ENCODE measurements at places on chromosomes 6 and 20.

DNA sequence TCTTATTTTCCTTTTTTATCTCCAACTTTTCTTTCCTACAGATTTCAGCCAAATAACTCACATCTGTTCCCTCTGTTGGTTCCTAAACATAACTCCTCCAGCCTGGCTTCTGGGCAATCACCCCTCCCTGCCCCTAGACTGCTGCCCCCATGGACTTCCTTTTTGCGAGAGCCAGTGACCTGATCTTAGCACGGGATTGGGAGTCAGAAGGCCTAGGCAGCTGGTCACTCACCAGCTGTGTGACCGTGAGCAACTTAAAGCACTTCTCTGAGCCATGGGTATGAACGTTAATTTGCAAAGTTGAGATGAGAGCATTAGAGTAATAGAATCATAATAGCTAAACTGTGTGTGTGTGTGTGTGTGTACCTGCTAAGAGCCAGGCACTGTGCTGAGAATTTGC is 4.5 kb upstream of the MMP9 start:
- H3K27ac ChIP-seq, result no peak overlapping the region
- no peaks in the 10 kb centered on the region for H3K27me3 ChIP-seq
- no peaks in the 10 kb centered on the region for H3K4me1 ChIP-seq
- DNase-seq, result peak; percentile 74
- no peak overlapping the region for H3K4me3 ChIP-seq

DNA sequence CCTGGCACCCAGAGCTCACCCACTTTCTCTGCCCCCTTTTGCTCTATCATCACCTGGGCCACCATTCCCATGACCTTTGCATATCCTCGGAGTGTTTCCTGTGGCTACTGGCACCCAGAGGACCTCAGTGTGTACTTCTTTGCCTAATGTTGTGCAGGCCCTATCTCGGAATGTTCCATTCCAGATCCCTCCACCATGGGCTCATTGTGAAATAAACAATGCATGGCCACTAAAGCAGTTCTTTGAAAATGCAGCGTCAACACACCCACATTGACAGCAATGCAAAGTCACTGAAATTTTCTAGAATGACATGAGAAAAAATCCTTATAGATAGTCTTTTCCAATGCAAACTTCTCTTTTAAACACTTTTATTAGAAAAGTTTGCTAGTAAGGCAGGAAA is 72.9 kb upstream of the AGPAT4 start:
- no peak for DNase-seq
- no peak overlapping the region for H3K4me3 ChIP-seq
- H3K27me3 ChIP-seq, result no peaks in the 10 kb centered on the region
- no peak overlapping the region for H3K27ac ChIP-seq

GRCh38 chr20:34639755-34640222 is 37.1 kb downstream of the PIGU start:
- no peaks in the 10 kb centered on the region for H3K36me3 ChIP-seq
- no peaks in the 10 kb centered on the region for H3K4me1 ChIP-seq
- no peak for DNase-seq
- no peak overlapping the region for H3K27ac ChIP-seq
- no peaks in the 10 kb centered on the region for H3K27me3 ChIP-seq
- no peak overlapping the region for H3K4me3 ChIP-seq

DNA sequence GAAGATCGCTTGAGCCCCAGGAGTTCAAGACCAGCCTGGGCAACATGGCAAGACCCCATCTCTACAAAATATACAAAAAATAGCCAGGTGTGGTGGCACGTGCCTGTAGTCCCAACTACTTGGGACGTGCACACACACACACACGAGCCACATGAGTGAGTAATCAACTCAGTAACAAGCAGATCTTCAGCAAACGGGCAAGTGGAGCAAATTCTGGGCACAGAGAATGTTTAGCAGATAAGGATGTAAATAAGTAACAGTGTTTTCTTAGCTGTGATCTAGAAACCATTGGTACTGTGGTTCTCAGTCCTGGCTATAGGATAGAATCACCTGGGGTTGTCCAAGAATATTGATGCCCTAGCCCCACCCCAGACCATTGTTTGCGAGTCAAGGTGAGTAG is 6.1 kb downstream of the PAQR8 start:
- DNase-seq, result no peak
- H3K4me1 ChIP-seq, result no peaks in the 10 kb centered on the region
- H3K27ac ChIP-seq, result no peak overlapping the region
- no peak overlapping the region for H3K4me3 ChIP-seq
- no peaks in the 10 kb centered on the region for H3K27me3 ChIP-seq

- no peaks in the 10 kb centered on the region for H3K4me1 ChIP-seq
- no peak for DNase-seq
- H3K27me3 ChIP-seq, result no peaks in the 10 kb centered on the region
- H3K27ac ChIP-seq, result no peak overlapping the region
- no peaks in the 10 kb centered on the region for H3K36me3 ChIP-seq
Measured at GRCh38 chr20:38834868-38835267, 29.4 kb downstream of the PPP1R16B start.

GRCh38 chr6:137729866-137730629 is 137.0 kb upstream of the TNFAIP3 start:
- no peak overlapping the region for H3K4me3 ChIP-seq
- no peaks in the 10 kb centered on the region for H3K36me3 ChIP-seq
- no peak overlapping the region for H3K27ac ChIP-seq

GRCh38 chr6:99514089-99514488 is 1.1 kb downstream of the USP45 start:
- H3K27ac ChIP-seq, result no peak overlapping the region
- no peaks in the 10 kb centered on the region for H3K36me3 ChIP-seq
- H3K4me1 ChIP-seq, result peaks cover 1% of the 10 kb centered on the region
- H3K4me3 ChIP-seq, result peak overlapping the region; percentile 29
- no peak for DNase-seq

DNA sequence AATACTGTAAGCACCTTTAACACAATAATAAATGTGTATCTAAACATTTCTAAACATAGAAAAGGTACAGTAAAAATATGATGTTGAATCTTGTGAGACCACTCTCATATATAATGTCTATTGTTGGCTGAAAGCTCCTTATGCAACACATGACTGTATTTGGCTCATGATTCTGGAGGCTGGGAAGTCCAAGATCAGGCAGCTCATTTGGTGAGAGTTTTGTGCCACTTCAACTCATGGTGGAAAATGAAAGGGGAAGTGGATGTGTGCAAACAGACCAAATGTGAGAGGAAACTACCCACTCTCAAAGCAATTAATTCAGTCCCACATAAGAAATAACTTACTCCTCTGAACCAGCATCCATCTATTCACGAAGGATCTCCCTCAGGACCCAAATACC is 257.7 kb upstream of the OPRM1 start:
- H3K4me3 ChIP-seq, result no peak overlapping the region
- H3K27me3 ChIP-seq, result no peaks in the 10 kb centered on the region
- H3K36me3 ChIP-seq, result no peaks in the 10 kb centered on the region
- no peaks in the 10 kb centered on the region for H3K4me1 ChIP-seq
- H3K27ac ChIP-seq, result no peak overlapping the region
- no peak for DNase-seq

DNA sequence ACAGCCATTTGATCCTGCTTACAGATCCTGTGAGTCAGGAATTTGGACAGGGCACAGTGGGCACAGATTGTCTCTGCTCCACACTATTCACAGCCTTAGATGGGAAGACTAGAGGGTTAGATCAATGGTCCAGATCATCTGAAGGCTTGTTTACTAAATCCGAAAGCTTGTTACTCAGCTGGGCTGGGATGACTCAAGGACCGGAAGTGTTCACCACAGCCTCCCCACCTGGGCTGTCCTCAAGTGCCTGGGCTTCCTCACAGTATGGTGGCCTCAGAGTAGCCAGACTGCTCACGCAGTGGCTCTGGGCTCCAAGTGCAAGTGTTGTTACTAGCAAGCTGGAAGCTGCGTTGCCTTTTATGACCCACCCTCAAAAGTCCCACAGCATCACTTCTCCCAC is 75.4 kb upstream of the INSM1 start:
- H3K27me3 ChIP-seq, result no peaks in the 10 kb centered on the region
- DNase-seq, result no peak
- H3K36me3 ChIP-seq, result no peaks in the 10 kb centered on the region
- no peaks in the 10 kb centered on the region for H3K4me1 ChIP-seq
- H3K4me3 ChIP-seq, result no peak overlapping the region

- no peaks in the 10 kb centered on the region for H3K27me3 ChIP-seq
- DNase-seq, result no peak
- peaks cover 7% of the 10 kb centered on the region for H3K36me3 ChIP-seq
- H3K4me3 ChIP-seq, result no peak overlapping the region
- no peak overlapping the region for H3K27ac ChIP-seq
- no peaks in the 10 kb centered on the region for H3K4me1 ChIP-seq
Measured at GRCh38 chr20:13524339-13524738, 114.4 kb downstream of the TASP1 start.

- H3K36me3 ChIP-seq, result no peaks in the 10 kb centered on the region
- no peaks in the 10 kb centered on the region for H3K27me3 ChIP-seq
- H3K4me3 ChIP-seq, result no peak overlapping the region
- DNase-seq, result no peak
- H3K4me1 ChIP-seq, result no peaks in the 10 kb centered on the region
Measured at GRCh38 chr6:111551521-111552231, 54.0 kb downstream of the TRAF3IP2 start.

- no peaks in the 10 kb centered on the region for H3K36me3 ChIP-seq
- no peaks in the 10 kb centered on the region for H3K27me3 ChIP-seq
- H3K4me3 ChIP-seq, result no peak within 1 kb of the TSS
- no peak for DNase-seq
Measured at GRCh38 chr20:45704969-45705637, at the start of gene WFDC10B. Gene WFDC10B, minus strand, starts transcription at chr20:45705019. Its CDS starts 19,027 bp downstream, at chr20:45685992.

DNA sequence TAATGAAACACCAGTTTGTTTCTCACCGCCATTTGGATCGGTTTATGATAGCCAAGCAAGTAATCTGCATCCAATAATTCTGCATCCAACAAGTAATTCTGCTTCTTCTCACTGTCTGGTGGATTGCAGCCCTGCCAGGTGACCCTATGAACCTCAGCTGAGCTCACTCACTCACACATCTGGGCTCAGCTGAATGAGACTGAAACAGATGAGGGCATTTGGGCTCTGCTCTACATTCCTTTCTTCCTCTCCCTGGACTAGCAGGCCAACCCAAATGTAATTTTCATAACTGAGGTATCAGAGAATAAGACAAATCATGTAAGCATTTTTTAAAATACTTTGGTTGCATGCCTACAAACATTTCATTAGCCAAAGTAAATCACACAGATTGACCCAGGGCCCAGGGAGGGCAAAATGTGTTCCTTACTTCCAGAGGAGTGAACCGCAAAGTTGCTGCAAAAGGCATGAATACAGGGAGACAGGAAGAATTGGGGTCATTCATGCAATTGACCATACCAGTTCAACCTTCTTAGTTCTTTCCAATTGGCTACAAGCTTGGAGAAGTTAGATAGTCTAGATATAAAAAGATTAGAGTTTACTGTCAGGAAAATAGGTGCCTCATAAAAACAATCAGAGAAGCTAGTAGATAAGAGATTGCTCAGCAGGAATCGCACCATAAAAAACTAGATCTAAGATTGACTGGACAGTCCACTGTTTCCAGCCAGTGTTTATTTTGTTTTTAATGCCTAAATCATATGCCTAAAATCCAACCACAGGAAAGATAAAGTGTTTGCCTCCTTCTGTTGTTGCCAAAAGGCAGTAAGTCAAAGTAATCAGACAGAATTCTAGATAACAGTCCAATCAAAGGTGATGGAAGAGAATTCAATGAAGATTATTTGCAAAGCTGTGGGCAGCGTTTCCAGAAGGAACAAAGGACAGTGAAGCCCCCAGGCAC is 43.7 kb downstream of the CBLN4 start:
- H3K27me3 ChIP-seq, result no peaks in the 10 kb centered on the region
- H3K27ac ChIP-seq, result no peak overlapping the region
- no peaks in the 10 kb centered on the region for H3K4me1 ChIP-seq

- H3K36me3 ChIP-seq, result no peaks in the 10 kb centered on the region
- no peak overlapping the region for H3K27ac ChIP-seq
- no peaks in the 10 kb centered on the region for H3K27me3 ChIP-seq
- no peaks in the 10 kb centered on the region for H3K4me1 ChIP-seq
- DNase-seq, result no peak
Measured at GRCh38 chr6:166336847-166337246, 5.5 kb downstream of the SFT2D1 start.
